ENCODE measurements at places on chromosomes 7 and 10. TPM values are rescaled to one million over a fixed set of nuclear protein-coding genes. Genes with fewer than 3 reads are reported as not detected.

DNA sequence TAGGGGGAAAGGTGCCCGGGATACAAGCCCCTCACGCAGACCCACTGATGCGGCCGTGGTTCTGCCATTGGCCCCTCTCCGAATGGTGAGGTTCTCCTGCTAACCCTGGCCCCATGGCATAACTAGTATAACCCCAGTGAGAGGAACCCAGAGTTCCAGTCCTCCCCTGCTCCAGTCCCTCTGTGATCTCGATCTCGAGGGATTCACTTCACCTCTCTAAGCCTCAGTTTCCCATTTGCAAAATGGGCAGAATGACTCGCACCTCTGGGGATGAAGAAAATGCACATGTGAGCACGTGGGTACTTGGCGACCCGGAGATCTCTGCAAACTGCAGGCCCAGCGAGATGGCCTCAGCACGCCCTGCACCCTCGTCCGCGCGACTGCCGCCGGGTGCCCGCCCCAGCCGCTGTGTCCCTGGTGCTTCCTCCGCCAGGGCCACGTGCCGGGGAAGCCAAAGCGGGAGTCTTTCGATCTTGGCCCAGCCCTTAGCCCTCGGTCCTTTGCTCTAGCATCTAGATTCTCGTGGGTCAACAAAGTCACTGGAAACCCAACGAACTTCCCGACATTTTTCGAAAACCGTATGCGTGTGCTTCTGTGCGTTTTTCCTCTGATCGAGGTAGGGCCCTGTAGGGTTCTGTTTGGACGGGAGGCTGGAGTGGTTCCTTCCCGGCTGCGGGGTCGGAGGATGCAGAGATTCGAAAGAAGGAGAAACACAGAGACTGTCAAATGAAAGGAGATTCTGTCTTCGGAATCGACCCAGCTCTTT is 169.8 kb downstream of the UBE2H start:
- DNase-seq = no peak

The XRCC2 gene
- total RNA-seq = 6.3 TPM

DNA sequence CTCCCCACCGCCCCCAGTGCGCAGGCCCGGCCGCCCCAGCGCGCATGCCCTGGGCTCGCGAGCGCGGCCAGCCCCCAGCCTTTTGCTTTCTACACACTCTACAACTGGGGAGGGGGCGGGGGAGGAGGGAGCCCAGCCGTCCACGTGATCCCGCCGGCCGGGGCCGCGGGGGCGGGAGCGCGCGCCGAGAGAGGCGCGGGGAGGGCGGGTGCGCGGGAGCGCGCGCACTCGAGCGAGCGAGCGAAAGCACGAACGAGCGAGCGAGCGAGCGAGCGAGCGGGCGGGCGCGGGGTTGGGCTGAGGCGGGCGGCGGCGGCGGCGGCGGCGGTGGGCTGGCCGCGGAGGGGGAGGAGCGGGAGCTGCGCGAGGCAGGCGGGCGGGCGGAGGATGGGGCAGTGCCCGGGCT is at the start of gene AUTS2:
TSS of gene AUTS2 (plus strand) at position 395 of the 406 bp plus-strand sequence. CDS start 1,179 bp downstream, outside the sequence.
- peak; percentile 34 for DNase-seq

The DENND11 gene
- 16.1 TPM for total RNA-seq

The ABCB1 gene
- total RNA-seq = 6.7 TPM

GRCh38 chr7:111333010-111333409 is 229.3 kb downstream of the IMMP2L start:
- no peak for DNase-seq

GRCh38 chr10:127337801-127338200 is 141.4 kb upstream of the INSYN2A start:
- no peak for DNase-seq

The WNT8B gene
- 0.14 TPM for total RNA-seq

The PRLHR gene
- total RNA-seq = 0.05 TPM

DNA sequence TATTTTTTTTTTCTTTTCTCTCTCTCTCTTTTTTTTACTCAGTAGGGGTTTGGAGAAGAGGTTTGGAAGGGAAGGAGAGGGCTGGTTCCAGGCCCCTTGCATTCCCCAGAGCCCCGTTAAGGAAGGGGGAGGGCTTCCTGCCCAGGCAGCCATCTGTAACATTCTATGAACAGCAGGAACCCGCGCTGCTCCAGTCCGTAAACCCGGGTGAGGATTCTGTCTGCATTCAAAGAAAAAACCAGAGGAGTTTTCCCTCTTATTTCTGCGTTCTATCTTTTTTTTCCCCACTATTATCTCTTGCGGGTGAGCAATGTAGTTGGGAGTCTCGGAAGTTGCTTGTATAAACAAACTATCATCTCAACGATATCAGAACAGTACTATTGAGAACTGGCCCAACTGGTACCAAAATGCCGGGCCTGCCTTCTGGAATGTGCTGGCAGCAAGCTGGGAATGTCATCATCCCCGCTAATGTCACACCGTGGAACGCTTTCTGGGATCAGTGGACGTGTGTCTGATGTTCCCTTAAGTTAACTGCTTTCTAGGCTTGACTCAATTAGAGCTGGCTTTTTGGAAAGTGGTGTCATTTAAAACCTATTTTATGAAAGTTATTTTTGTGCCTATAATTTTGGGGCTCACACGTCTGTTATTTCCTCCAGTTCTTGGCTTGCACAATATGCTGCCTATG is 153.1 kb upstream of the MEOX2 start:
- no peak for DNase-seq

DNA sequence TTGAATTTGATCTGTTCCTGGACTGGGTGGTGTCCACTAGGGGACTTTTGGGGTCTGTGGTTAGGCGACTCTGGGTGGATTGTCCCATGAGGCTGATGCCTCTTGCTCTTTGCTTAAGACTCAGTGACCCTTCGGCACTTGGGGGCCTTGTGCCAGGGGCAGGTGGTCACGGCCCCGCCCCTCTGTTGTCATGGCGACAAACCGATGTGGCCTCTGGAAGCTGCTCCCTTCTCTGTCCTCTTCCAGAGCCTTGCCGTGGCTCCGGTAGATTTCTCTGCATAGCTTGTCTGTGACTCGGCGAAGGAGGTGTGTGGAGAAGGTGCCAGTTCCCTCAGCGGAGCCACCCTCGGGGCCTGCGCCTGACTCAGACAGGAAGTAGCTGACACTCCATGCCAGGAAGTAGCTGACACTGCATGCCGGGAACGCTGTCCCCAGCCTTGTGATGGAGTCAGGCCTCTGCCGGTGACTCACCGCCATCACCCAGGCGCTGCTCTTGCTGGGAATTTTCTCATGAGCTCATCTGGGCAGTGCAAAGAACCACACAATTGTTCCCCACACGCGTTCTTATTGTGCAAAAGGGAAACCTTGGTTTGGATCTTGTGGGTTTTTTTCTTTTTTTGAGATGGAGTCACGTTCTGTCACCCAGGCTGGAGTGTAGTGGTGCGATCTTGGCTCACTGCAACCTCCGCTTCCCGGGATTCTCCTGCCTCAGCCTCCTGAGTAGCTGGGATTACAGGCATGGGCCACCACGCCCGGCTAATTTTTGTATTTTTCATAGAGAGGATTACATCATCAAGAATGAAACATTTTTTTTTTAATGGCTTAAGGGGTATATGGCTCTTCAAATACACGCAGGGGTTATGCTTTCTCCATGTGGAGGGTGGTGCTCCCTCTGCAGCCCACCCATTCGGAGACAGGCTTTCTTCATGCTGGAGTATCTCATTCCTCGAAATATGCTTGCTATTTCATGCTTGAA is 72.6 kb downstream of the PFKFB3 start:
- DNase-seq = no peak

- DNase-seq = no peak
Observed at GRCh38 chr7:90411510-90411909, 8.2 kb downstream of the CLDN12 start.

The OR2A5 gene
- total RNA-seq = not detected

GRCh38 chr10:30984563-30985328 is 46.9 kb downstream of the ZNF438 start:
- no peak for DNase-seq

- DNase-seq = no peak
Observed at GRCh38 chr10:112467541-112468075, 20.6 kb downstream of the VTI1A start.

The TMEM178B gene
- total RNA-seq = 2.0 TPM

GRCh38 chr7:132226046-132226956 is 350.0 kb downstream of the PLXNA4 start:
- no peak for DNase-seq
